ENCODE measurements at places on chromosomes 4 and X.

GRCh38 chr4:57148831-57149505 is 38.8 kb upstream of the IGFBP7 start:
- DNase-seq: no peak

DNA sequence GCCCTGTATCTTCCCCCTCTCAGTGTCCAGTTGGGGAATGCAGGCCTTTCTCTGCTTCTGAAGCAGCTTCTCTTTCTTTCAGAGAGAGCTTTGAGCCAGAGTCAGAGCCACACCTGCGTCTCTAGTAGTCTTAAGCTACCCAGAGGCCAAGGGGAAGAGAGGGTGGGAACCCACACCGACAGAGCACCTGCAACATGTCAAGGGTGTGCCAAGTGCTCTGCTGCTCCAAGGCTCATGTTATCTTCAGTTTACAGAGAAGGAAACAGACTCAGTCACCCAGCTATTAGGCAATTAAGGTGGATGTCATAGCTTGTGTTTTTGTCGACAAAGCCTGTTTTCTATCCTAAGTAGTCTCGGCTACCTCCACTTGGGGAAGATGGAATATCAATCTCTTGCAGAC is 22.7 kb upstream of the RNF212 start:
- no peak for DNase-seq

- no peak for DNase-seq
Measured at GRCh38 chrX:130081421-130082045, 28.8 kb downstream of the ELF4 start.

DNA sequence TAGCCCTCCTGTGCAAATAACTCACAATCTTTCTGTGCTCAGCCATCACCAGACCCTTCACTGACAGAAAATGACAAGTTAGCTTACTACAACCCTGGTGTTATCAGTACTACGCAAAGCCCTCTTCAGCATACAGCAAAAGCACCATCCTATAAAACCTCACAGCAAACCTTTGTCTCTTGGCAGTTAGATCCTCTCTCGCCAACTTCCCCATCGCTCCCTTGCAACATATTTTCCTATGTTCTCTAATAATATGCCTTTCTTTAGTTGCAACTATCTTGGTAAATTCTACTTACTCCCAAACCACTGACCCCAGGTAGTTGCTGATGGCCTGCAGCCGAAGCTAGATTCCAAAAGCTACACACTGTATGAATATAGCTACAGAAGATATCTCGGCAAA is 856.9 kb upstream of the FRG1 start:
- DNase-seq: no peak

DNA sequence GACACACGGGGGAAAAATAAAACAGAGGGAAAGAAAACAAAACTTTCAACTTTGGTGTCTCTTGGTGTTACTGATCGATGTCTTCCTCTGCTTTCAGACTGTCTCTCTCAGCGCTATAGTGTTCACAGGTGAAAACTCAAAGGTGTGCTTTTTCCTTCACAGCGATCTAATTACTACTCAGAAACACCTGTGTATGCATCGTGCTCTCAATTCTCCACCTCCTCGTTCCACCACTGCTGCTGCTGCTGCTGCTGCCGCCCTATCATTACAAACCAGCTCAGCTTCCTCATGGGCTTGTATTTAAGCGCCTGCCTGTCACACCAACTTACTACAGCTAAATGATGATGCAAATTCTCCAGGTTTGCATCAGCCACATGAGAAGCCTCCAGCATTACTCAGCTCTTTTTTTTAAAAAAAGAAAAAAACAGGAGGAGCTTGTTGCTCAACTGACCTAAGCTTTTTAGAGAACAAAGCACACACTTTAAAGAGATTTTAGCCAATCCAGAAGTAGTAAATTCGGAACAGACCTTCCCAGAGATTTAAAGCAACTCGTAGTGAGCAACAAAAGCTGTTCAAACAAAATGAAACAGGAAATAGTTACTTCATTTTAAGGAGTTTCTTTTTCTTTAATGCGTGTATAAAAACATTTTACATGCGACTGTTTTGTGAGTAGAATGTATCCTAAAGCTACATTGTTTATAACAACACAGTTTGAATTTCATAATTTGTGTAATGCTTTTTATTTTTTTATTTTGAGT is at the start of gene SLC7A11:
Gene SLC7A11, minus strand, starts transcription at position 274 of the 758 bp plus-strand sequence. CDS start 280 bp downstream, outside the sequence.
- no peak for DNase-seq

GRCh38 chr4:167918077-167918476 is 174.3 kb upstream of the ANXA10 start:
- DNase-seq: no peak

Measured in activated T-helper 1 cell treated with anti-CD3 and anti-CD28 coated beads, Interleukin-2, amount 50 U/mL, for 16 hours (primary cell).